ENCODE measurements at places on chromosomes 5 and 9.
A peak's percentile ranks its signal among the peaks of the same experiment; 100 is the strongest.

- DNase-seq: no peak
Observed at GRCh38 chr5:80143491-80143890, 108.3 kb downstream of the THBS4 start.

DNA sequence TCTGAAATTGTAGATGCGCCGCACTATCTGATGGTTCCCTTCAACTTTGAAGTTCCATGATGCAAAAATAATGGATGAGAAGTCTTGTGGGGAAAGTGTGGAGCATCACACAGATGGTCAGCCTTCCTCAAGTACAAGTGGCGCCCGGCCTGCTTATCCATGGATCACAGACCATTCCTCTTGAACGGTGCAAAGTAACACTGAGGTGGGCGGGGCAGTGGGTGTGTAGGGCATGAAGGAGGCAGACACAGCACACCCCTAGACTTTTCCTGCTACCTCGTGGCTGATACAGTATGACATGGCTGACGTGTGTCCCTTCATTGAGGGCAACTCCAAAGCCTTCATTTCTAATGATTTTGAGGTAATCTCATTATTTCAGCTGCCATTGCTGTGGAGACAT lies 2.5 kb upstream of the GNG10 start:
- no peak for DNase-seq

GRCh38 chr5:174945853-174946252 lies 221.5 kb downstream of the MSX2 start:
- DNase-seq: peak; percentile 40

DNA sequence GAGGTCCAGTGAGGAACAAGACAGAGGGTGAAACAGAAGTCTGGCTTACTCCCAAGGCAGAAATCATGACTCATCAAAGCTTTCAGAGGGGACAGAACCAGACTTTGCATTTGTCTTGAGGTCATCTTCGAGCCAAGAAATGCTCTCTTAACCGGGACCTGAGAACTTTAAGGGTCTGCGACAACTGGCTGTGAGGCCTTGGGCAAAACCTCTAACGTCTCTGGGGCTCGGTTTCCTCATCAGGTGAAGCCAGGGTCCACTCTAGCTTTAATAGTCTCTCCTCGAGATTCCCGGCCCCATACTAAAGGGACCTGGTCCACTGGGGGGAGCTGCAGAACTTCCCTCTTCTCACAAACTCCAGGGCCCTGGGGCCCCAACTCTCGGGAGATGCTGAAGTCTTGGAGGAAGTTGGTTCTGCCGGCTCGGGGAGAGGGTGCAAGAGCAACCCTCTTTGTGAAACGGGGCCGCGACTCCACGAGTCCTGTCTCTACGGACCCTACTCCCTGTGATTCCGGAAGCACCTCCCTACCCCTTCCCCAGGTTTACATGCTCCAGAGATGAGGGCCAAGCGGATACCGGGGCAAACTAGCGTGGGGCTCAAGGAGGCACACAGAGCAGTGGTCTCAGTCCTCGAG lies 2.6 kb downstream of the GLIS3 start:
- DNase-seq: no peak

DNA sequence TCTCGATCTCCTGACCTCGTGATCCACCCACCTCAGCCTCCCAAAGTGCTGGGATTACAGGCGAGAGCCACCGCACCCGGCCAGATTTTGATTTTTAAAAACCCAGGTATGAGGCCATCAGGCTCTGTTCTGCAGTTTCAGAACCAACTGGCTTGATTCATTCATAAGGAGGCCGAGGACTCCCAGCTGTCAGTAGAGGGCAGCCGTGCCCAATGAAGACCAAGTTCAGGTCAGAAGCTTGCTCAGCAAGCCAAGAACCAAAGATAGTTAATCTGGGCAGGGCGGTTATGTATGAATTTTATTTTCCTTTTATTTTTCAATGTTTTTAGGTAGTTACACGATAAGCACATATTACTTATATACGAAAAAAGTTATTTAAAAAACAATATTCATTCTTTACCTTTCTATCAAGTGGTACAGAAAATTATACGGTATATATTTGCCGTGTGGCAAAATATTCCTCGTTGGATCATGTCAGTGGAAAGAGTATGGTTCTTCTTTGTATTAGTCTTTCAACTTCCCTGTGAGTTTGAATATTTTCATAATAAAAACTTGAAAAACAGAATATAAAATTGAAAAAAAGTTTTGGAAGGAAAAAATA lies 18.0 kb downstream of the MGAT1 start:
- no peak for DNase-seq

- DNase-seq: peak; percentile 74
Observed at GRCh38 chr5:5295351-5295750, 127.1 kb upstream of the ICE1 start.

GRCh38 chr5:74519161-74519571 lies 121.4 kb downstream of the ENC1 start:
- no peak for DNase-seq

DNA sequence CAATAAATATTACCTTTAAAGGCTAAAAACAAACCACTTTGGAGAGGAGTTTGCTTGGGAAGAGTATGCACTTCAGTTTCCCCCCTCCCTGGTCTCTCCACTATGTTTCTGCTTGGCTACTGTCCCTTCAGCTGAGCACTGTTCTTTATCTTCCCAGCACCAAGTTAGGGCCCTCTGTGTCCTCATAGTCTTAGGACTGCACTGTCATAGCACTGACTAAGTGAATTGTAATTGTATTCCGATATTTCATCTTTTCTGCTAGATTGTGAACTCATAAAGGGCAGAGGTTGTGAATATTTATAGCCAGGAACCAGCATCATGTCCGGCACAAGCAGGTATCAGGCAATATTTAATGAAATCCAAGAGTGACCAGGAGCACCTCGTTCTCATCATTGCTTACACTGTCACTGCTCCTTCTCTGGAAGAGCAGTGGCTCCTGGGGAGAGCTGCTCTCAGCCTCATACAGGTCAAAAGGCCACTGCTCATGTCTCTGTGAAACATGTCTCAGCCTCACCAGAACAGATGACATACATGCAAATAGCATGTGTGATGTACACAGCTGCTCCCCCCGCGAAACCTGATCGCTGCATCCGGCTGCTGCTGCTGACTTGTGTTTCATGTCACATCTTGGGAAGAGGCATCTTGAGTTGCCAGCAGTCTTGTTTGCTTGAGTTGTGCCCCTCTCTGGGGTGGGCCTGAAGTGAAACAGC lies 279.7 kb upstream of the MSX2 start:
- no peak for DNase-seq

GRCh38 chr5:97923997-97924396 lies 741.0 kb upstream of the RIOK2 start:
- no peak for DNase-seq

DNA sequence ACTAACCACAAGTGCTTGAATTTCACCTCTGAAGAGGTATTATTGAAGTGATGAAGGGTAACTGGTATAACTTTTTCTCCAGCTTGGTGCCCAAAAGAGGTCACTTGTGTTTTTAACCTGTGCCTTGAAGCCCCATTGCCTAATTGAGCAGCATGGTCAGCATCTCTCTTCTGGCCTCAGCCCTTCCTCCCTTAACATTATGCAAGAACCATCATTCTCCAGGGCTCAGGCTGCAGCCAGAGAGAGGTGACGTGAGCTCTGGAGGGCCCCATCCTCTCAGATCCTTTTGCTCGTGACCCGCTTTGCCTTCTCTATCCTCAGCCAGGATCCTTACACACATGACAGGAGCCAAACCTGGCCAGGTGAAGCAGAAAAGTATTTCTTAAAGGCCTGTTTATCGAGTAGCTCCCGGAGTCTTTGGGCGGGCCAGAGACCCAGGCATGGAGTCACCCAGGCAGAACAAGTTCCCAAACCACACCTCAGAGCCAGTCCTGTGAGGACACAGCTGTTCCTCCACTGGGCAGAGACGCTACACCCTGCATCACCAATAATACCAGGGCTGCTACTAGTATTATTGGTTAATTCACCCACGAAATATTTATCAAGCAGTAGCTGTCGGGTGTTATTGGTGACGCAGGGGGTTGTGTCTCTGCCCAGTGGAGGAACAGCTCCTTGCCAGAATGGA lies 29.6 kb upstream of the BOD1 start:
- no peak for DNase-seq

DNA sequence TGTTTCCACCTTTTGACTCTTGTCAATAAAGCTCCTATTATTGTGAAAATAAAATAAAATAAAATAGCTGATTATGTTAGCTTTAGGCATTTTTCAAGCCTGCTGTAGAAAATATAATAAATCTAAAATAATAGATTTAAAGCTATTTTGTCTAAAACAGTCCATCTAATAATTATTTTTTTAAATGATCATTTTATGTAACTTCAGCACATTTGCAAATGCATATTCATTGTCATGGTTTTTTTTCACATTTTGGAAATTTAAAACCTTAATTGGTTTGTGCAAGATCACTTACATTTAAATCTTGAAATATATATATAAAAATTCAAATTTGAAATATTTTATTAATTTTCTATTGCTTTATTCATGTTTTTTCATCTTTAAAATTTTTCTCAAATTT lies 159.8 kb downstream of the ADGRV1 start:
- DNase-seq: no peak

- no peak for DNase-seq
Observed at GRCh38 chr5:174378121-174378874, 332.8 kb downstream of the NSG2 start.

DNA sequence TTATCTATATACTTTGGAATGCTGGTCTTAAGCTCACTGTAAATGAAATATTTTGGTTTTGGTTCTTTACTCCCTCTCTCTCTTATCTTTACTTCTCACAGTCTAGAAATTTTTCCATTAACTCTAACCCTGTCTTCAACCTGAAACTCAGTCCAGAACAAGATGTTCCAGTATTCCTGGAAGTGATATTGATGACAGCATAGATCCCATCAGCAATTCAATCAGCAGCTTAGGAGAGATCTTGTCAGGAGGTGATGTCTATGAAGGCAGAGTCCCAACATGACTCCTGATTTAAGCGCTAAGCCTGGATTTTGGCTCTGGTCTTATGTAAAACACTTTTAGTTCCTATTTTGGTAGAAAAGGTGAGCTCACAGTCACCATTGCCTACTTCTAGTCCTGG lies 52.6 kb downstream of the RFK start:
- DNase-seq: no peak

DNA sequence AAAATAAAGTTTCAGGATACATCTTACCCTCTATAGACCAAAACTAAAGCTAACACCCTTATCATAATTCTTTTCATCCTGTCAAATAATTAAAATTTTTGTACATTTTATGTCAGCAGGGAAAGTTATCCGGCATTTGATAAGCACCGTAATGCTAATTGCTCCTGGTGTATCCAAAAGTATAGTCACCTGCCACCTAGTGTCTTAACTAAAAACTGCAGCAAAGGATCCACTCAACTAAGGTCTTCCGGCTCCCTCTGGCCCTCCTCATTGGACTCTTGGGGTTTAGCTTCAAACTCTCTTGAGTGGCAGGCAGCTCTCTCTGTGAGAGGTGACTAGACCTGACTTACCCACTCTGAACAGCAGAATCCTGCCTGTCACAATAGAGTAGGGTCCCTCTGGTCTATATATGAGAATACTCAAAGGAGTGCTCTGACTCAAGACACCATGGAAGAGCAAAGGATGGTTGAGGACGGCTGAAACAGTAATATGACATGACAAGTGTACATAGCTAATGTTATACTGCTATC lies 60.4 kb upstream of the CAST start:
- peak; percentile 65 for DNase-seq

DNA sequence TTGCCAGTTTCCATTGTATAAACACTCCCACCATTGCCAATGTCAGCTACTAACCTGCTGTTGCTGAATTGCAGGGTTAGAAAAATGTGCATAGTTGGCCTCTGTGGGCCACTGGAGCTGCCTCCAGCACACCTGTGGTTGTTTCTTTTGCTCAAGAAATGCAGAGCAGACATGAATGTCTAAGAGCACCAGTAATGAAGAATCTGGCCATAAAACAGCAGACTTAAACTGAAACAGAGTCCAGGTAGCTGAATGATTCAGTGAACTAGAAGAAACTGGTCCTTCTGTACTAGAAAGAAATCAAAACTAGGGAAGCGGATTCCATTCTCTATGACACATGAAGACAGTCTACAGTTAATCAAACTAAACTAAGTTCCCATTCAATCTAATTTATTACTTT lies 48.2 kb downstream of the NUDT12 start:
- DNase-seq: no peak

GRCh38 chr5:59299006-59299405 lies 594.5 kb downstream of the PDE4D start:
- DNase-seq: no peak

DNA sequence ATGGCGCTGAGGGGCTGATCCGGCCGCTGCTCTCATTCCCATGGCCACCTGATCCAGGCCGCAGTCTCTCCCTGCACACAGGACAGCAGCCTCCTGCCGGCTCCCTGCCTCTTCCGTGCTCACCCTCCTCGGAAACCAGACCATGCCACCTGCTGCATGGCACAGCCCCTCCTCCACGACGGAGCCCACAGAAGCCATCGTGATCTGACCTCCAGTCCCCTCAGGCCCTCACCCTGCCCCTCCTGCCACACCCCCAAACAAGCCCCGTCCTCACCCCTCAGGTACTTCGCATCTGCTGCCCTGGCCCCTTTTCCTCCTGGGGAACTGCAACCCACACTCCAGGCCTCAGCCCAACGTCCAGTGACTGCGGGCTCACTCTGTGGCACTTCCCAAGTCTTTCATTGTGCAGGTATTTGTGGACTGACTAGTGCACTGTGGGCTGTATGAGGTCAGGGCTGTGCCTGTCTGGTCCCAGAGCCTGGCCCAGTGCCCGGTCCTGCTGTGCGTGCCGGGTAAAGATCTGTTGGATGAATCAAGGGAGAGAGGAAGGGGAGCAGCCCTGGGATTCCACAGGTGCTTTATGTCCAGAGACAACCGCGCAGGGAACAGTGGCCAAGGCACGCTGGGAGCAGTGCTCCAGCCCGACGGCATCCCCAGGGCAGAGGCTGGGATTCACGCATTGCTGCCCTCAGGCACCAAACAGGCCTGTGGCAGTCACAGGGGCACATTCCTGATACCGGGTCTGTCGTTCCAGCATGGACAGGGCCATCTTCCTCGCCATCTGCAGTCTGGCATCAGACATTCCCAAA lies 86.1 kb downstream of the ADAMTS2 start:
- DNase-seq: no peak

DNA sequence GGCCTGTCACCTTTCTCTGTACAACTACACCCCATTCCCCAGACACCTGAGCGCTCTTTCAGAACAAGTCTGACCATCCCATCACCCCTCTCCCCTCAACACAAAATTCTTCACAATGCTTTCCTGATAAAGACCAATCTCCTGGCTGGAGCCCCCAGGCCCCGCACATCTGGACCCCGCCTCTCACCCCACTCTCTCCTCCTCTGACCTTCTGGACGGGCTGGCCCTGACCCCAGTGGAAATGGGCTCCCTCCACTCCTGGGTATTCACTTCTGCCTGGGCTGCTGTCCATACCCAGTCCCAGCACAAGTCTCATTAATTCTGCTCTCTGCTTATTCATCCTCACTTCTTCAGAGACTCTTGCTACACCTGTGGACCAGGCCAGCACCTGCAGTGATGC lies 2.1 kb upstream of the SPOCK1 start:
- no peak for DNase-seq

GRCh38 chr5:172064766-172065165 lies 58.3 kb upstream of the FBXW11 start:
- DNase-seq: no peak
